ENCODE measurements at places on chromosomes 6 and 20.

GRCh38 chr6:112909781-112910180 is 562.7 kb downstream of the RFPL4B start:
- peak; percentile 63 for DNase-seq

DNA sequence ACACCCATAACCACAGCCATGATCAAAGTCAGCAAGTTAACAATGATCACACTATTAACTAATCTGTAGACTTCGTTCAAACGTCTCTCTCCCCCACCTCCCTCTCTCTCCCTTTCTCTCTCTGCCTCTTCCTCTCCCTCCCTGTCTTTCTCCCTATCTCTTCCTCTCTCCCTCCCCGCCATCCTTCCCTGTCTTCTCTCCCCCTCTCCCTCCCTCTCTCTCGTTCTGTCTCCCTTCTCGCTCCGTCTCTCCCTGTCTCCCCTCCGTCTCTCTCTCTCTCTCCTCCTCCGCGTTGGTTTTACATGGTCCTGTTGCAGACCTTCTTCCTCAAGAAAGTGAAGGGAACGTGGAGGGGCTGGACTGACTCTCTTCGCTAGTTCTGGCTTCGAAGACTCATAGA is 308.9 kb upstream of the FOXQ1 start:
- no peak for DNase-seq

GRCh38 chr6:111651185-111652034 is 45.7 kb upstream of the TRAF3IP2 start:
- DNase-seq: no peak

DNA sequence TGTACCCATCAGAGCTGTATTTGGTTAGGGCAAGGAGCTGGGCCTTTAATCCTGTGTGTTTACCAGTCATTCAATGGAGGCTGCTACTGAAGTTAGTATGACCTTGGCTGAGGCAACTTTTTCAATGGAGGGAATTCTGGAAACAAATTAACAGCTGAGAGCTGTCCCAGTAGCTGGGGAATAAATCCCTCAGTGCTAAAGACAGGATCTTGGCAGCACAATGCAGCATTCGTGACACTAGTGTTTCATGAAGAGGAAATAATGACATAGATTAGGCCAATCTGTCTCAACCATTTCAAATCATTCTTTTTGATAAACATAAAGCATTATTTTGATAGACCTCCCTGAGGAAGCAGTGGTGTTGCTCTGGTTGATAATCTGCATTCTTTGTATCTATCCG is 42.9 kb downstream of the GRM1 start:
- no peak for DNase-seq

DNA sequence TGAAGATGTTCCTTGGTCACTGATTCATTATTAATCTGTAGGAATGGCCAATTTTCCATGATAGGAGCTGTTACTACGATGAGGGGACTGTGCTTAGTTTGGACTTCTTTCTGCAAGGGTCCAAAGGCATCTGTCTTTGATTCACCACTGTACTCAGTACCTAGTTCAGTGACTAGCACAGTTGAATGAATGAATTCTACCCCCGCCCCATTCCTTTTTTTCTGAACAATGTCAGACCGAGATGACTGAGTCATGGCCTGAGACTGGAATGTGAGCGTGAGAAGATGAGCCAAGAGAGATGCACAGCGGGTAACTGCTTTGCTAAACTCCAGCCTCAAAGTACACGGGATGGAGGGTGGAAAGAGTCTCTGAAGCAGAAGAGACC is 419 bp upstream of the SNHG17 start:
- DNase-seq: peak; percentile 16

DNA sequence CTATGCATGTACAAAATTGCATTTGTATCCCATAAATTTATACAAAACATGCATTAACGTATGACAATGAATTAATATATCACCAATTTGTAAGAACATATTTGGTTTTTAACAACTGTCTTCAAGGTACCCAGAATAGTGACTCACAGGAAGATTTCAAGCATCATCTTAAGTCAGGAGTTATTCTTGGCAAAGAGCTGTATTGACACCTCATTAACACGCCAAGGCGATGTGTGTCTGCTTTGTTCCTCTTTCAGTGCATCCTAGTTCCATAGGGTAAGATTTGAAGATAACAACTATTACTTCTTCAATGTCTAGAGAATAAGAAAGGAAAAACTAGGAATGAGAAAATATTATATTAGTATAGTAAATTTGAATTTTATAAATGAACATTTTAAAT is 35.8 kb upstream of the TPD52L1 start:
- no peak for DNase-seq

- no peak for DNase-seq
These were observed 23.0 kb upstream of the IER3 start for GRCh38 chr6:30767158-30767943.

GRCh38 chr20:41222703-41223102 is 85.4 kb downstream of the PLCG1 start:
- no peak for DNase-seq

- DNase-seq: no peak
These were observed 143.3 kb upstream of the GPR6 start for GRCh38 chr6:109834595-109835437.

GRCh38 chr20:42628683-42629082 is 561.0 kb downstream of the PTPRT start:
- DNase-seq: no peak

- no peak for DNase-seq
These were observed 34.9 kb downstream of the GSTA2 start for GRCh38 chr6:52728394-52728793.

- DNase-seq: no peak
These were observed 11.5 kb downstream of the FILIP1 start for GRCh38 chr6:75481936-75482593.

DNA sequence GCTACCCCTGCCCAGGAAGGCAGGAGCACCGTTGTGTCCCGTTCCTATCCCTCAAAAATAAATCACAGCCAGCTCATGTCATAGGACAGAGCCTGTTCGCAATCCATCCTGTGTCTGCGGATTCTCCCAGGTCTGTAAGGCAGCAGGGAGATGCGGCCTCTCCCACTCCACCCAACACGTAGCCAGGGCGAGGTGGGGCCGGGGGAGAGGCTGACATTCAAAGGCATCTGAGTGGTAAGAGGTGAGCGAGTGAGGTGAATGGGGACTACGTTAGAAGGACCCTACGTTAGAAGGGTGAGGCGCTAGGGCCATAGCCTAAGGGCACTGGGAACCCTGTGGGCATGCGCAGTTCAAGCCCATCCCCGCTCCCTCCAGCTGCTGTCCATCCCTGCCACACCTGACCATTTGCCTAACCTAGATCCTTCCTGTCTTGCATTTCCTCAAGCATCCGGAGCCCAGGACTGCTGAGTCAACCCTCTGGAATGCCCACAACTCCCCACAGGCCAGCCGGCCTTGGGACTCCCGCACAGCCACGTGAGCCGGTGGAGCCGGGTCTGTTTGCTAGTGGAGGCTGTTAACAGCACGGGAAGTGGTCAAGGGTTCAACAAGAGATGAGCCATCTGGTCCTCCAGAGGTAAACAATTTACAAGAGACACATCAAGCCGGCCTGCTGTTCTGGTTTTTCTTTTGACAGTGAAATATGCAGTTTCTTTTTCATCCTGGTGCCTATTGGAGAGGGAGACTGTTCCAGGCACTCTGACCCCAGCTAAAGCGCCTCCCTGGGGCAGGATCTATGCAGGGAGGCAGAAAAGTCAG is 45.9 kb downstream of the RIPOR3 start:
- peak; percentile 99 for DNase-seq

DNA sequence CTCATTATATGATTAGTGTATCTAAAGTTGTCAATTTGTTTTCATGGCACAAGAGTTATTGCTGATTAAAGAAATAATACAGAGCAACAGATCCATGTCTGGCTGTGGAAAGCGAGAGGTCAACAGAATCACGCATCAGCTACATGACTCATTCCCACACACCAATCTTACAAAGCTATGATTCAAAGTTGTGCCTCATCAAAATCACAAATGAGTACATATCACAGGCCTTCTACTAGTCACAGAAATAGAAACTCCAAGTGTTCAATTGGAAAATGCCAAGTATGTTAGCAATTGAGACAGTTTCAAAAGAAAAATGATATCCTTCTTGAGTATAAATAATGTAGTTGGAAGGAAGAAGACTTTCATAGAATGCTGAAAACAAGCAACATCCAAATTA is 57.8 kb upstream of the NKAIN2 start:
- no peak for DNase-seq

DNA sequence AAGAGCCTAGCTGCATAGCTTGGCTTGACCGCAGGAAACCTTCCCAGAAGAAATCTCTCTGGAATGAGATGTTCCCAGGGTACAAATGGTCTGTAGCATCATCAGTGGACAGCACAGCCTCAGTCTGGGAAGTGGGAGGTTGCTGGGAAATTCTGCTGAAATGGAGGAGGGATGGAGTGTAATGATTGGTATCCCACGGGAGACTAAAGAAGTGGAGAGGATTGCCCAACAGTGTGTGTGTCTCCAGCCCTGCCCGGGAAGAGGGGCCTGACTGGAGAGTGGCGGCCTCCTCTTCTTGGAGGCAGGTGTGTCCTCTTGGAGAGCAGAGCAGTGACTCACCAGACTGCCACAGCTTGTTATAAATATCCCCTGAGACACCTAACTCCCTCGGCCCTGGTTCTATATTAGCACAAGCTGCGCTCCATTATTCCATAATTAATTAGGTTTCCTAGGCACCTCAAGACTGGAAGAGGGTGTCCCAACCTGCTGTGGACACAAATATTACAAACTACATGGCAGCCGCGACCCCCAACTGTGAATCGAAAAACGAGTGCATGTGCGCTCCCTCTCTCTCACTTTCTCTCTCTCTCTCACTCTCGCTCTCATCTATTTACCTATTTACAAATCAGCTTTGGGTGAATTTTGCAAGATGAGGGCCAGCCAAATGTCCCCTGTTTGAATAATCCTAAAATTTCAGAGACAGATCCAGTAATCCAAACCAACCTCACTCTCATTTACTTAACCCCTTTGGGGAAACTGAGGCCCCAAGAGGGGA is 68.8 kb downstream of the FGD2 start:
- no peak for DNase-seq

GRCh38 chr6:3347826-3348225 is 89.1 kb downstream of the PSMG4 start:
- DNase-seq: no peak

DNA sequence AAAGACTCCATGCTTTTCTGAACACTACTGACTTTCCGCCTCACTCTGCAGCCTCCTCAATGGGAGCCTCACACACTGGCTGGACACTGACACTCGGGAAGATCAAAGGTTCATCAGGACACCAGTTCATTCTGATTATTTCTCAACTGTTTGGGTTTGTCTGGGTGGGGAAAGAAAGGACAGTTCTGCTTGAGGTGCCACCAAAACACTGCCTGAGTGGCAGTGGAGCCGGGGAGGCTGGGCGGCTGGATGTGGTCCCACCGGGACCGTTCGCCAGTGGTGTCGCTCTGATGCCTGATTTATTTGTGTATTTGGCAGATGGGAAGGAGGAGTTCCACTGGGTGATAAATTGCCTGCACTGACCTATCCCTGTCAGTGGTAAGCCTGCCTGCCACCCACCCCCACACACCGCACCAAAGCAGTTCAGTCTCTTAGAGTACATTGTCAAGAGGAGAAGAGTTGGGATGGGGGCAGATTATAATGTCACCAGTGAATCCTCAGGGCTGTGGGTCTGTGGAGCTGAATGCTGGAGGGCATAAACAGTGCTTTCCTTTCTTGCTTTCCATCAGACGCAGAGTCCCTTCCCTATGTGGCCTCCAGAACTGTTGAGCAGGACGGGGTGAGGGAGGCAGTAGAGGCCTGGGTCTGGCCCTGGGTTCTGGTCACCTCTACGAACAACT is 49.8 kb downstream of the EDN1 start:
- no peak for DNase-seq

DNA sequence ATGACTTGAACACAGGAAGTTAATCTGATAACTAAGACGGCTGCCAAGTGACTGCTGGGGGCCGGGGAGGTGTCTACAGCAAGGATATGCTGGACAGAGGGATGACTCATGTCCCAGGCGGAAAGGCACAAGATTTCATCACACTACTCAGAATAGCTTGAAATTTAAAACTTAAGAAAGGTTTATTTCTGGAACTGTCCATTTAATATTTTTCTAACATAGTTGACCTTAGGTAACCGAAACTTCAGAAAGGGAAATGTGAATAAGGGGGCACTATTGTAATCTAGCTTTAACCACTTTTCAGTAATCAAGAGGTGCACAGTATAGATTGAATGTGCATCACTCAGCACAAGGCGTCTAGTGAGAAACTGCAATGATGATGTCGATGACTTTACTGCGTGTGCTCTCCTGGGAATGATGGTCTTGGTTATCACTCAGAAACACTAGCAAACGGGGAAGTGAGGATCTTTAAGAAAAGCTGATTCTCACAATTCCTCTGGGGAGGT is 171.5 kb downstream of the QKI start:
- DNase-seq: peak; percentile 27

DNA sequence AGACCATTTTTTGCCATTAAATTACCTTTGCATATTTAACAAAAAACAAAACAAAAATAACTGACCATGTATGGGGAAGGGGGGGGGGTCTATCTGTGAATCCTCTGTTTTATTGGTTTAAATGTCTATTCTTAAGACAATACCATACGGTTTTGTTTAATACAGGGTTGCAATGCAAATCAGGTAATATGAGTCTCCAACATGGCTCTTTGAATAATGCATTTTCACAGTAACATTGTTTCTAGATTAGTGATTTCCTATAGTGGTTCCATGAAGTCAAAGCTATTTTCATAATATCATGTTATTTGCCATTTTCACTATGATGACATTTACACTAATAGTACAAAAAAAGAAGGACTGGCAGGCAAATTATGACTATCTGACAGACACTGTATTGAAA is 64.7 kb upstream of the LYRM2 start:
- no peak for DNase-seq

- DNase-seq: no peak
These were observed 124.6 kb downstream of the SYCP2 start for GRCh38 chr20:59808729-59809381.

DNA sequence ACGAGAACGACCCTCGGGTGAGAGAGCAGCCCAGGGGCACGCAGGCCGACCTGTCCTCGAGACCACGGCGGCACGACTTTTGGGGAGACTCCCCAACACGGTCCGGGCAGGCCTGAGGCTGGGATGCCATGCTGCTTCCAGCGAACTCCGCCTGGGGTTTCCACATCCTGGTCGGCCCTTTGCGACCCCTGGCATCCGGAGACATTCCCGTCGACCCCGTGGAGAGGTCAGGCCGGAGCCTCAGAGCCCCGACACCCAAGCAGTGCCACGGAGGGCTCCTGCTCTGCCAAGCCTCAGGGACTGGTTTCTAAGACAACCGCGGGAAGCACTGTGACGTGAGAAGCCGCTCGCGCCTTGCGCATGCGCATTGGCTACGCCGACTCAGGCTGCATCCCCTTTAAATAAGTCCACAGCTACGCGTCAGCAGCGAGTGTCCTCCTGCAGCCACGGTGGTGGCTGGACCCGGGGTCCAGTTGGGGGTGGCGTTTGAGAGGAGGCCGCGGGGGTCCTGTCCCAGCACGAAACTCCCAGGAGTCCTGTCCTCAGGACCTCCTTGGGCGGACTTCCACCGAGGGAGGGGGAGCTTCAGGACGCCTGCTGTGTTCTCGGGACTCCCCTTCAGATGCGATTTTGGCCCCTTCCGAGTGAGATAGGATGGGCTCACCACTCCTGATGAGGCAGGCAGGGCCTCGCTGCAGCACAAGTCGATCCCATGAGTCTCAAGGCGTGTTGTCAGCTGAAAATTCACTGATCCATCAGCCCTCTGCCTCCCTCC is 1089.3 kb upstream of the DEFB115 start:
- no peak for DNase-seq
